ENCODE measurements at places on chromosomes 7 and 10.

- DNase-seq: no peak
Measured at GRCh38 chr10:21174715-21175495, 277.8 kb upstream of the NEBL start.

DNA sequence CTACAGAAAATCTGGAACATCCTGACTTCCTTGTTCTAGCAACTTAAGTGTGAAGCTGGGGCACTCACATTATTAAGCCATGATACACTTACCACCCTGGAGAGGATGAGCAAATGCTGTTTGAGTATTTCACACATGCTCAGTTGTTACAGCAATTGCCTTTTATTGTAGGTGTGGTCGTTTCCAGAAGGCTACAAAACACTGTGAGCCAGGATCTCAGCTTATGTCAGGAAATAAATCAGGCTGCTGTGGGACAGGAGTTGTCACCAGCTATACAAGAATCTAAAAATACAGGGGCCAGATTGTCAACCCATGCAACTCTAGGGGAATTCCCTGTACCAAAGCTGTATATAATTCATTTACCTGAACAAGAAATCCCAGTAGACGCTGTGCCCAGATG, 273.3 kb upstream of the SP4 start:
- no peak for DNase-seq

- no peak for DNase-seq
Measured at GRCh38 chr7:106371629-106372028, 86.8 kb upstream of the NAMPT start.

DNA sequence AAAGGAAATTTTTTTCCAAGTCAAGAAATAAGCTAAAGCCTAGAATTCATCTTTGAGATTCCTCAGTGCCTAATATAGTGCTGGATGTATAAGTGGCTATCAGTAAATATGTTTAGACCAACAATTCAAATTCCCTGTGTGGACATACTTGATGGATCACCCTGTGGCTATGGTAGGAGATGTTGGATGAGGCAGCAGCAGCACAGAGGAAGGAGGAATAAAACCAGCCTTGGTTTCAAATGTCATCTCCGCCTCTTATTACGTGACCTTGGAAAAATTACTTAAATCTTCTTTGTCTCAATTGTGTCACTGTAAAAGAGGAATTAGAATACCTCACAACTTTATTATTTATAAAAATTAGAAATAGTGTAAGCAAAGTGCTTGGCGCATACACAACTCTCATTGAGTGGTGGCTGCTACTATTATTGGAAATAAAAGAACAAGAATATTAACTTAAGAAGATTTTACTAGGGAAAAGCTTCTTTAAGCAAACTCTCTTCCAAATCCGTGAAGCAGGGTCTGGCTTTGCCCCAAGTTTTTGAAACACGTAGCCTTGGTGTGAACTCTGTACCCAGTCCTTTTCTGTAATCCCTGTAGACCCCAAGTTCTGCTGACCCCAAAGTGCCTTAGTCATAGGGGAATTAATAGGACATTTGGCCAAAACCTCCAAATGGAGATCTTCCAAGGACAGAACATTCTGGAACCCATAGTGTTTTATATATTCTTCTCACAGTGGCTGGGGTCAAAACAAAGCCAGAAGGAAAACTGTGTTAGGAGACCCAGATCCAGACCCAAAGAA, 283.8 kb downstream of the PTEN start:
- DNase-seq: peak; percentile 23

- no peak for DNase-seq
Measured at GRCh38 chr10:34094146-34094696, 720.9 kb downstream of the PARD3 start.

- DNase-seq: no peak
Measured at GRCh38 chr7:127346575-127347256, 45.8 kb downstream of the ZNF800 start.

- DNase-seq: no peak
Measured at GRCh38 chr7:127884066-127884559, 147.1 kb downstream of the LRRC4 start.

GRCh38 chr10:60964257-60965235, 20.6 kb upstream of the RHOBTB1 start:
- DNase-seq: peak; percentile 82

DNA sequence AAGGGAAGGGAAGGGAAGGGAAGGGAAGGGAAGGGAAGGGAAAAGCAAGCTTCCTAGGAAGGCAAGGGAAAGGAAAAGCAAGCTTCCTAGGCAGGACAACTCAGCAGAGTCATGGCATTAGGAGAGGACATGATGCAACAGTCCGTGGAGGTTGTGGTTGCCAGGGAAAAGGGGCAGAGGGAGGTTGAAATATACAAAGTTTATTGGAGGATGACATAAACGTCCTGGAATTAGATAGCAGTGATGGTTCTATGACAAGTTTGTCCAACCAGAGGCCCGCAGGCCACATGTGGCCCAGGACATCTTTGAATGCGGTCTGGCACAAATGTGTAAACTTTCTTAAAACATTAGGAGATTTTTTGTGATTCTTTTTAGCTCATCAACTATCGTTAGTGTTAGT, 59.8 kb upstream of the OPN4 start:
- no peak for DNase-seq

DNA sequence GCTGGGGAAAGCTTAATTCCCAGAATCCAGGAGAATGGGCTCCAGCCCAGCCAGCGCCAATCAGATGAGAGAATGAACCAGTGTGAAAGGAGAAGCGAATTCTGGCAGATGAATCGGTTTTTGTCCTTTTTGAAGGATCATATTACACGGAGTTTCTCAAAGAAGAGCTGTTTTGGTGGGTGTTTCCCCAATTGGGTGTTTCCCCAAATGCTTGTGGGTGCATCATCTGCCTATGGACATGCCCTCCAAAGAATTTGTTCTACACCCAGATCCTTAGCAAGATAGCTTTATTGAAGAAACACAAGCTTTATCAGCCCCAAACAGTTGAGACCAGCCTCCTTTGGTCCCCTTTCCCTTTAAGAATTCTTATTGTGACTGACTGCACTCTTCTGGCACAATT, 186.5 kb upstream of the GPR26 start:
- no peak for DNase-seq

- DNase-seq: no peak
Measured at GRCh38 chr7:105316578-105317344, 72.0 kb downstream of the SRPK2 start.

GRCh38 chr10:99370993-99371392, 41.8 kb downstream of the CNNM1 start:
- no peak for DNase-seq

Measured in hindlimb muscle (tissue), 1 donor.